ENCODE measurements at places on chromosomes 4 and X.

DNA sequence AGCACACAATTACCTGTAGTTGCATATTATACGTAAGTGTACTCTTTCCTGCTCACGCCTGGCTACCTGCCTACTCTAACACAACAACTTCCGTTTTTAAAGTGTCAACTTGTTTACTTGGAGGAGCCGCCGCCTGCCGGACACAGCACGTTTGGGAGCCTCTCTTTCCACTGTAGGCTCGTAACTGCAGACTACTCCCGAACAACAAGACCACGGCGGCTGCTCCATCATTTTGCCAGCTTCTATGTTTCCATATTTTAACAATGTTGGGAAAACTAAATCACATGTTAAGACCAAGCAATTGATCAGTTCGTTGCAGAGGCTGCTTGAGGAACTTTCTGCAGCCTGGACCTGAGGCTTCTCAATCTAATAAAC is 841 bp downstream of the MTNR1A start:
- DNase-seq, result no peak

DNA sequence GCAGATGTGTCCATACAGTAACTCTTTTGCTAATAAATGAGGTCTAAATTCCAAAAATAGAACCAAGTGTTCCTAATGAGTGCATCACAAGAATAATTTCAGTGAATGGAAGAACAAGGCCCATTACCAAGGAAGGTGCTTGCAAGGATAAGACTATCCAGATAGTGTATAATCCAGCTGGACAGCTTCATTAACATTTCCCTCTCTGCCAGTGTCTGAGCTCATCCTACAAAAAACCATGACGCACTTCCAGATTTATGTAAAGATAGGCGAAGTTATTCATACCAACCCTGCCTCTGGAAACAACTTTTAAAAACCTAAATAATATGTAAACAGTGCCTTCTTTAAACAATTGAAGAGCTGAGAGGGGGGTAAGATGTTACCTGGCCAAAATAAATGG is 177.9 kb upstream of the STK26 start:
- DNase-seq, result no peak

DNA sequence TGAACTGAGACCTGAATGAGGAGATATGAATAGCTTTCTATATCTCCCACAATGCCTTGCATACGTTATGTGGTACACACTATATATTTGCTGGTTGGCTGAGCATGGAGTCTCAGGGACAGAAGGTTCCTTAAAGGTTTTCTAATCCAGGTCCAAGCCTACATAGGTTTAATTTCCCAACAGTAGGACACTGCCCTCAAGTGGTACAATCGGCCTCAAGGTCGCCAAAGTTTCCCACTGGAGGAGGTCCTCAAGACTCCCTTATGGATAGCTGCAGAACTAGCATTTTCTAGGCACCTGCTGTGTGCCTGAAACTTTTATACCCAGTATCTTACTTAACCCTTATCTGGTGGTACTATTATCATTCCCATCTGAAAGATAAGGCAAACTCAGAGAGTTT is 21.0 kb upstream of the EFNB1 start:
- no peak for DNase-seq

- no peak for DNase-seq
Measured at GRCh38 chr4:64584981-64585557, 175.8 kb upstream of the TECRL start.

DNA sequence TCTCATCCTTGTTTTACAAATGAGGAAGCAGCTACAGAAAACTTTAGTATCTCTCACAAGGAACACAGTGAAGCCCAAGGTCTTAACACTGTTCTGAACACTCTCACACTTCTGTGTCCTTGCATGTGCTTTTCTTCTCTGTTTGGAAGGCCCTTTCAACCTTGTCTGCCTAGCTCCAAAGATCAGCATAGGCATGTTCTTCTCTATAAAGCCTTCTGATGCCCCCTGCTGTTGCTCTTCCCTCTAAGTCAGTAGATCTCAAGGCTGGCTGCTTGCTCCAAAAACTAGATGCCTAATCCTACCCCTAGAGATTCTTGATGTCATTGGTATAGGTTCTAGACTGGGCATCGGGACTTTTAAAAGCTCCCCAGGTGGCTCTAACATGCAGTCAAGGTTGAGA is 5.9 kb downstream of the APOO start:
- DNase-seq, result no peak

DNA sequence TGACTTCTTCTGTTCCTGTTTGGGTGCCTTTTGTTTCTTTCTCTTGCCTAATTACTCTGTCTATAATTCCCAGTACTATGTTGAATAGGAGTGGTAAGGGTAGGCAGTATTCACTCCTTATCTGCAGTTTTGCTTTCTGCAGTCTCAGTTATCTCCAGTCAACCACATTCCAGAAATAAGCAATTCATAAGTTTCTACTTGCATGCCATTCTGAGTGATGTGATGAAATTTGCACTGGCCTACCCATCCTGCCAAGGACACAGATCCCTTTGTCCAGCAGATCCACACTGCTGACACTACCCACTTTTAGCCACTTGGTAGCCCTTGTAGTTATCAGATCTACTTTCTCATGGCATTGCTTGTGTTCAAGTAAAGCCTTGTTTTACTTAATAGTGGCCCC is 971.6 kb upstream of the INTU start:
- DNase-seq, result no peak

DNA sequence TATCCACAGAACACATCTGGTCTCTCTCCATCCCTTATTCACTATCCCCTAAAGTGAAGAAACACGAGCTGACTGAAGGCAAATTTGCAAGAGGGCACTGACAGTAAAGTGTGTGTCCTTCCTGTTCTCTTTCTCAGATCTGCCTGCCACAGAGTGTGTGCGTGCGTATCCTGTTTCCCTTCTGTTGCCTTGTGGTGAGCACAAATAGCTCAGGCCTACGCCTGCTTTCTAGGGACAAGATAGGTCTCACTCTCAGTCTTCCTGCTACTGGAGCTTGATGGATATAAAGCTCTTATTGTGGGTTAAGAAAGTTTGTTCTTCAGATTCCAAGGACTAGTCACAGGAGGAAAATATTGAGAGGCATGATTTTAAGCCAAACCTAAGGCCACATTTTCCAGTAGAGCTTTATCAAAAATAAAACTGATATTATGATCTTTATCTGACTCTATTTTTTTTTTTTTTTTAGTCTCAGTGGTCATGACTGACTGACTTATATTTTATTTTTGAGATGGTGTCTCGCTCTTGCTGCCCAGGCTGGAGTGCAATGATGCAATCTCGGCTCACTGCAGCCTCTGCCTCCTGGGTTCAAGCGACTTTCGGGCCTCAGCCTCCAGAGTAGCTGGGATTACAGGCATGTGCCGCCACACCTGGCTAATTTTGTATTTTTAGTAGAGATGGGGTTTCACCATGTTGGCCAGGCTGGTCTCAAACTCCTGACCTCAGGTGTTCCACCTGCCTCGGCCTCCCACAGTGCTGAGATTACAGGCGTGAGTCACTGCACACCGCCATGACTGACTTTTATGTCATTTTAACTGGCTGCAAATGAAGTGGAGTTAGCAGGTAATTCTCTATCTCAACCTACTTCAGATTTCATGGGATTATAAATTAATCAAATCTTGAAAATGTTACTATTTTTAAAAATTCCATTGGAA is 140.3 kb upstream of the SH3RF1 start:
- DNase-seq, result peak; percentile 22

DNA sequence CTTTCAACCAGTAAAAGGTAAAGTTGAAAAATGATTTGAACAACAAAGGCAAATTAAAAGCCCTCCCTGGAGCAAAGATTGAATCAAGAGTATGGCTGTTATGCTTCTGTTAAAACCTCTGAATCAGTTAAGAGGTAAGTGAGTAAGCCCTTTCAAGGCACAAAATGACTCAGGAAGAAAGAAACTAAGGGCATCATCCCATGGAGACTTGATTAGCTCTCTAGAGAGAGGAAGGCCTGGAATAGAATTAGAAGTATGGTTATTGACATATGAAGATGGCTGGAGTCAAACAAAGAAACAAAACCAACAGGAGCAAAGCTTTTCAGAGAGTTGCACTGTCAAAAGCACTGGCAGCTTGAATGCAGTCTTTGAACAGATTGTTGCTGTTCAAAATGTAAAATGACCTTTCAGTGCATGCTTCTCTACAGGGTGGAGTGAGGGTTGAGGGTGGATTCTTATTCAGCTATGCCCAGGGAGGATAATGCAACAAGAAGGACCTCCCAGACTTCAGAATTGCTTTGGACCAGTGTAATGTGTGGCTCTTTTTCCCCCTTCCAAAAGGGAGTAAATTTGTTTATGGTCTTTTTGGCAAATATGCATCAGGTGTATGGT is 365.5 kb downstream of the GBA3 start:
- DNase-seq, result no peak

GRCh38 chrX:124984140-124984813 is 335.4 kb upstream of the TEX13C start:
- DNase-seq, result no peak

DNA sequence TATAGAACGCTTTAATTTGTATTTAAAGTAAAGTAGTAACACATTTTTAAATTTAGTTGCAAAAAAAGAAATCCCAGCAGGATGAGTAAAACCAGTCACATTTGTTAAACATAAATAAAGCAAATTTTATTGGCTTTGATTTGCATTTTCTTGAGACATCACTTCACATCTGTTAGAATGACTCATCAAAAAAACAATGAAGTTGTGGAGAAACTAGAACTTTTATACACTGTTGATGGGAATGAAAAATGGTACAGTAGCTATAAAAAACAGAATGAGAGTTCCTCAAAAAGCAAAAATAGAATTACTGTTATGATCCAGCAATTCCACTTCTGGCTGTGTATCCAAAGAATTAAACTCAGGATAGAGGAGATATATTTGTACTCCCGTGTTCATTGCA is 454.0 kb upstream of the KLHL4 start:
- no peak for DNase-seq

DNA sequence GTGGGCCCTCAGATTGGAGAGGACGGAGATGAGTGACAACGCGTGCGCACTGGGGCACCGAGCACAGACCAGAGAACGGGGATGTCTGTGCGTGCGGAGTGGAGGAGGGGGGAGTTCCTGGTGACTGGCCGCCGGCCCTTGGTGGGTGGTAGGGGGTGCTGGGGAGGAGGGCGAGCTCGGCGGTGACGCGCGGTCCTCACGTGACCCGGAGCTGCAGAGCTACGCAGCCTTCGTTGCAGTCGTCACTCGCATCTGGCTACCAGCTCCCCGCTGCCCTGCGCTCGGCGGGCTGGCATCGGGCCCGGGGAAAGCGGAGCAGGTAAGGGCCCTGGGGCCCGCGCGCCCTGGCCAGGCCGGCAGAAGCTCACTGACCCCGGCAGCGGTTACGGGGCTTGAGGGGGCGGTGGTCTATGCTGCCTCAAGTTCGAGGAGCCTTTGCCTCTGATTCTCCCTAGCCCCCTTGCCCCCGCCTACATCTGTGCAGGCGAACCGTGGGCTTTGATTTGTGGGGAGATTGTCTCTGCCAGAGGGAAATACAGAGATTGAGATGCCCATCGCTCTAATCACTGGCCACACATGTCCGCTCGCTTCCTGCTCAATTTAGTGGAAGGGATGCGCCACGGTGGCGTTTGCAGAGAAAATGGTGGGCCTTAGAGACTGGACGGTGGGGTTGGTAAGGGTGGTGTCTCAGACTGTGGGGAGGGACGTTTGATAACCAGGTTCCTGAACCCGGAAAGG is at the start of gene ARMCX4:
Gene ARMCX4, plus strand, starts transcription at position 245 of the 738 bp plus-strand sequence. CDS start 3,134 bp downstream, outside the sequence.
- DNase-seq, result no peak

DNA sequence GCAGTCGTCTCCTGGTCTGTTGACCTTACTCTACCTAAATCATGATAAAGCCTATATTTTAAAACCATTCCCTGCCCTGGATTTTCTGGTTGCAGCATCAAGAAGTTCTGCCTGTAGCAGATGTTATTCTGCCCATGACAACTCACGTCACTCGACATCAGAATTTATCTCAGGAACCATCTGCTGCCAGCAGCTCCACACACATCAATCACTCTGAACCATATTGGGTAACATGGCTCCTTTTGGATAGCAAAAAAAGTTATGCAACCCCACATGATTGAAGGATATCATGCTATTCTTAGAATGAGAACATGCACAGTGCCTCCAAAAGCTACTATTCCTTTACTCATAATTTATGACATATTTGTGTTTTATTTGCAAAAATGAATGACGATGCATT is 341.4 kb downstream of the DHRSX start:
- DNase-seq, result no peak

- no peak for DNase-seq
Measured at GRCh38 chrX:67436867-67437266, 107.0 kb upstream of the AR start.

DNA sequence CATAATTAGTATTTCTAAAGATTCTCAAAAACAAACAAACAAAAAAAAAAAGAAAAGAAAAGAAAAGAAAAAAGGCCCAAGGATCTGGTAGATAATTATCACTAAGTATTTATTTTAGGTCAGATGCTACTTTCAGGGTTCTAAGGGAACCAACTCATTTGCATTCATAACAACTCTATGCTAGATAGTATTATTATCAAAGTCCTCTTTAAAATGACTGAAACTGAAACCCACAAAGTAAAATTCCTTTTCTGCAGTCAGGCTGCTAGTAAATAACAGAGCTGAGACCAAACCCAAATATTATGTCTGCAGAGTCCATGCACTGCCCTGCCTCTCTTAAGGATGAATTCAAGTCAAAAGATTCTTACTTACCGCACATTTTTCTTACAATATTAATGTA is 38.3 kb upstream of the MAPK10 start:
- DNase-seq, result no peak

GRCh38 chr4:112823606-112824005 is 186.7 kb downstream of the LARP7 start:
- DNase-seq, result no peak

GRCh38 chr4:47012676-47013075 is 18.7 kb upstream of the GABRB1 start:
- DNase-seq, result no peak

DNA sequence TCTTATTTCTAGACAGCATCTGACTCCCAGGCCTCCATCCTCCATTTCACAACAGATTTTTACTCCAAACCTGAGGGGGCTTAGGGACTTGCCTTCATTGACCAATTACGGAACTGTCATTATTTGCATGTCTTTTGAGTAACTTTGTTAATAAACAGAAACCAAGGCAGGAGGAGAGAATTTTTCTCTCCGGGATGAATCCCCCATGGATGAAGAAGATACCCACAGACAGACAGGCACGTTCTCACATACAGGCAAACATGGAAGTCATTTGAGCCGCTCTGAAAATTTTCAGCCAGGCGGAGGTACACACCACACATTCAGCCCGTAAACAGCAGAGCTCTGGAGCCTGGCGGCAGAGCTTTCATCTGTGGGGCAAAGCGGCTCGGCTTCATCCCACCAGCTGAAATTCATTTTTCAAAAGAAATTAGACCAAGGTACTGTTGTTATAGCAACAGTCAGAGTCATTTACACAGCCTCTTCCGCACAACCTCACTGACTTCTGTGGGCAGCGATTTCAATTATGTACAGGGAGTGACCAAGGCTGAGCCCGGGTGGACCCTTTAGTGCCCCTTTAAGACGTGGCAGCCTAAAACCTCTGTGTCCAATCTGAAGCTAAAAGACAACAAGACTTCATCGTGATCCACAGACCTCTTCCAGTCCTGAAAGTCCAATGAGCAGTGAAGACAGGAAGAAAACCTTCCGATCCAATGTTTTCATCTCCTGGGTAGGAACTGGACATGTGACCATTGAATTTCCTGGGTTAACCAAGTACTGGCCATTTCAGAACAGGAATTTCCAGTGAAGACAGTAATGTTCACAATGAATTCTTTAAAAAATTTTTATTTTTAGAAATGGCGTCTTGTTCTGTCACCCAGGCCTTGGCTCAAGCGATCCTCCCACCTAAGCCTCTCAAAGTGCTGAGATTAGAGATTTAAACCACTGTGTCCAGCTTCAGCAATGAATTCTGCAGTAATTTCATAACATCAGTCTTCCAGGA is 237.0 kb downstream of the MGST2 start:
- DNase-seq, result no peak

- DNase-seq, result no peak
Measured at GRCh38 chr4:163748449-163748848, 254.0 kb downstream of the TMA16 start.

All from GM19239 (cell line).